Hepatocyte (in vitro differentiated cells): ENCODE measurements at places on chromosomes 4 and X.

DNA sequence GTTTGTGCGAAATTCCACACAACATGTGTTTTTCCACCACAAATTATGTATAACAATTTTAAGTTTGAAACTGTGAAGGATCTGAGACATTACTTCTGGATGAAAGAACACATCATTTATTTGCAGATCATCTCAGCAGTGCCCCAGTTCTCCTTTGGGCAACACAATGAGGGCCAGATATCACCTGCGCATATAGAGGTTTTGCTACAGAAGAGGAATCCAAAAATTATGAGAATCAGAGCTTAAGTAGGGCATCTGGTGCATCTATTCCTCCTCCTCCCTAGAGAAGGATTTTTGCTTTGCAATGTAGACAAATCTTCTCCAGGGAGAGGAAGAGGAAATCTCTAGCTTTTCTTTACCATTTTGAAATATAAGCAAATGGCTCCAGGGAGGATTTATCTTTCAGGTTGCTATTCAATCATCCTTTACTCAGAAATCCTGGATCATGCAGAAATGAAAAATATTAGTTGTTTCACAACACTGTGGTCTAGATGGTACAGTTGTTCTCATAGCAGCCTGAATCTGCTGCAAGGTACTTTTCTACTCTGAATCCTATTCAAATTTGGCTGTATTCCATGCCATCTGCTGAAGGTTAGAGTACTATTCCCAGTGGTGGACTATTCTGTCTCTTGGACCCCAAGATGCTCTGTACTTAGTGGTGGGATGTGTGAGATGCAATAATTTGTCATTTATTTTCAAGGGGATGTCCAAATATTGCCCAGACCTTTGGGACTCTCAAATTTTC, 132.1 kb downstream of the SNCA start:
- DNase-seq, result no peak

- DNase-seq, result no peak
These were observed 104.6 kb downstream of the TMEM144 start for GRCh38 chr4:158314756-158315487.

DNA sequence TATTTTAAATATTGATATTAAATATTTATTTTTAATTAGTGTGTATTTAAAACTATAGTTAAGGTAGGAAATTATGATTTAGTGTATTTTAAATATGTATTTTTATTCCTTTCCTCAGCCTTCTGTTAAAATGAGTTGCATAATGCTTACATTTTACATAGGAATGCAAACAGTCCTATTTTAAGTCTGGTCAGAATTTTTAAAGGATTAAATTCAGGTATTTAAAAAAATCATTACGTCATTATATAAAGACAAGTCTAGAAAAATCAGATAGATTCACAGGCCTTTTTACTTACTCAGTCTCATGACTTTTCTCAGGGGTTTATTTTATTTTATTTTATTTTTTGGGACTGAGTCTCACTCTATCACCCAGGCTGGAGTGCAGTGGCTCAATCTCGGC, 50.4 kb upstream of the RPA4 start:
- no peak for DNase-seq

GRCh38 chr4:71907782-71908181, 123.9 kb upstream of the GC start:
- DNase-seq, result peak; percentile 30

DNA sequence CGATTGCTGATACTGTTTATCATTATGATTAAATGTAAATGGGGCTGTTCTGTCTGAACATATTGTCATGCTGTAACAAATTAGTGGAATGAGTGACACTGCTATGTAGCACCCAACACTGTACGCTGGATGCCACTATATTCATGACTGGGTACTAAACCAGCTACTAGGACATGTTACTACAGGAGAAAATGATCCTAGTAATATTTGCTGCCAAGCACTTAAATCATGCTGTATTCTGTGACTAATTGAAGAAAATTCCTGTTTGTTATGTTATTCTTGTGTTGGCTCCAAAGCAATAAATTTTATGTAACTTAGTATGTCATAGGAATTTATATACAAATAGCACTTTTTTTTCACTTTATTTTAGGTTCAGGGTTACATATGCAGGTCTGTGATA, 804.2 kb downstream of the CENPC start:
- no peak for DNase-seq

- no peak for DNase-seq
These were observed 498.1 kb downstream of the NLGN4X start for GRCh38 chrX:5730556-5730955.

DNA sequence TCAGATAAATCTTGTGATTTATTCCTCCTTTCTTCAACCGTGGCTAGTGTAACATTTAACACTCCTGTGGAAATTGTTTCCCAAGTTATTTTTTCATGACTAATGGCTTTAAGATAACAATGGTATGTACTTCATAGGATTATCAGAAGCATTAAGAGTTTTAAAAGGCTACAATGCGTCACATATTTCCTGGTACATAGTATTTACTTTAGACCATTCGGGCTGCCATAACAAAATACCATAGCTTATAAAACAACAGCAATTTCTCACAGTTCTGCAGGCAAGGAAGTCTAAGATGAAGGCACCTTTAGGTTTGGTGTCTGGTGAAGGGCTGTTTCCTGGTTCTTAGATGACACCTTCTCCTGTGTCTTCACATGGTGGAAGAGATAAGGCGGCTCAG, 158.6 kb downstream of the PAPSS1 start:
- no peak for DNase-seq

DNA sequence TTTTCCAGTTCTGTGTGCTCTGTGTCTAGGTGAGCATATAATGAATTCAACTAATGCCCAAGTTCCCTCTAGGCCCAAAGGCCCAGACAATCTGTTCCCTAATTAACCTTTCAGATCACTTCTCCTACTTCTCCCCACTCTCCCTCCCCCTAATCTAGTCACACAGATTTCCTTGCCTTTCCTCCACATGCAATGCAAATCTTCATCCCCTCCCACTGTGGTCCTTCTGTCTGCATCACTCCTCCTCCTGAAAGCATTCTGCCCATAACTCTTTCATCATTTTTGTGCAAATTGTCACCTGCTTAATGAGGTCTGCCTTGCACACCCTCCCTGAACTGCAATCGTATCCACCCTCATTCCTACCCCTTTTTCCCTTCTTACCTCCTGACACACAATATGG, 346.6 kb downstream of the FBXO8 start:
- DNase-seq, result no peak

DNA sequence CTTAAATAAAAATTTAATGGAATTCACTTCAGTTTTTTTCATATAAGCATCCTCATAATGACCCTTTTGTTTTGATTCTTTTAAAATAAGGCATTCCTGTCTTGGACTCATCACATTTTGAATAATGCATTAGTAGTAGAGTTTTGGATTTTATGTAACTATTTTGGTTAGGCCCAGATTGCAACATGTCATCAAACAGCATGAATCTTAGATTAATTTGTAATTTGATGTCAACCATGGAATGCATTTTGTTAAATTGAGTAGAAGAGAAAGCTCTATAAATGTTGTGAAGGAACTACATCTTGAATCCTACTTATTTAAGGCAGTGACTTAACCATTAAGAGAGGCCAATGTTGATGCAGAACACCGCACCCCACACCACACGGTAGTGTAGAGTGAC, 3.1 kb downstream of the DIAPH2 start:
- no peak for DNase-seq

DNA sequence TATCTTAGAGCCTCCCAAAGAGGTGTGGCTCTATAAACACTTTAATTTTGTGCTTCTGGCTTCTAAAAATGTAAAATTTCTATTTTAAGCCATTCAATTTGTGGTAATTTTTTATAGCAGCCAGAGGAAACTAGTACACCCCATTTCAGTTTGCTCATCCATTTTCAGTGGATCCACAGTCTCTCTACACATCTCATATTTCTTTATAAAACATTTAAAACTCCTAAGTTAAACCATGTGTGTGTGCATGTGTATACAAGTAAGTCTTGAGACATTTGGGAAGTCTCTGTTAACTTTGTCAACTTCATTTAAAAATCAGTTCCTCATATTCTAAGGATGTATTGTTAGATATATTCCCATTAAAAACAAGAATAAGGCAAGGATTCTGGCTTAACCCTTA, 273.2 kb downstream of the IL15 start:
- DNase-seq, result no peak

DNA sequence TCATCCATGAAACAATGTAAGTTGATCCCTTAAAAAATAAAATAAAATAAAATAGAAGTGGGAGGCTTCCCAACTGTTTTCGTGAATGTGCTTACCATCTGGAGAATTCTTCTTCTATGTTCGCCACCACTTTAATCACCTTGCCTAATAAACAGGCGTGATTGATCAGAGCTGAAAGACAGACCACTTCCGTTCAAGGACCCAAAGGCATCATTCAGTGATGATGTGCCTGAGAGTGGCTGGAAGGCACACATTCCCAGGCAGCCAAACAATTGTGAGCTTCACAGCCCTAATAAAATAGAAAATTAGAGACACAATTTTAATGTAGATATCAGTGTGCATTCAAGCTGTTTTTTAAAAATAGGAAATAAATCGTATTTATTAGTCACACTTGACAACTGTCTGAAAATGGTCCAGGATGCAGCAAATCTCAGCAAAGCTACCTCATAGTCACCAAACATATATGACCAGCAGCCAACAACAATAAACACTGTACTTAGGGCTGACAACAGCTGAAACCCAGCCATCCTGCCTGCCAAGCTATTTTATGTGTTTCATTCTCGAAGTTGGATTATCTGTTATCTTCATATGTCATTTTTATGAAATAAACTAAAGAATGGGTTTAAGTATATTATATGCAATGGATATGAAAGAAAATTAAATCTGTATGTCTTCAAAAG, 163.2 kb upstream of the FAM9B start:
- DNase-seq, result no peak

DNA sequence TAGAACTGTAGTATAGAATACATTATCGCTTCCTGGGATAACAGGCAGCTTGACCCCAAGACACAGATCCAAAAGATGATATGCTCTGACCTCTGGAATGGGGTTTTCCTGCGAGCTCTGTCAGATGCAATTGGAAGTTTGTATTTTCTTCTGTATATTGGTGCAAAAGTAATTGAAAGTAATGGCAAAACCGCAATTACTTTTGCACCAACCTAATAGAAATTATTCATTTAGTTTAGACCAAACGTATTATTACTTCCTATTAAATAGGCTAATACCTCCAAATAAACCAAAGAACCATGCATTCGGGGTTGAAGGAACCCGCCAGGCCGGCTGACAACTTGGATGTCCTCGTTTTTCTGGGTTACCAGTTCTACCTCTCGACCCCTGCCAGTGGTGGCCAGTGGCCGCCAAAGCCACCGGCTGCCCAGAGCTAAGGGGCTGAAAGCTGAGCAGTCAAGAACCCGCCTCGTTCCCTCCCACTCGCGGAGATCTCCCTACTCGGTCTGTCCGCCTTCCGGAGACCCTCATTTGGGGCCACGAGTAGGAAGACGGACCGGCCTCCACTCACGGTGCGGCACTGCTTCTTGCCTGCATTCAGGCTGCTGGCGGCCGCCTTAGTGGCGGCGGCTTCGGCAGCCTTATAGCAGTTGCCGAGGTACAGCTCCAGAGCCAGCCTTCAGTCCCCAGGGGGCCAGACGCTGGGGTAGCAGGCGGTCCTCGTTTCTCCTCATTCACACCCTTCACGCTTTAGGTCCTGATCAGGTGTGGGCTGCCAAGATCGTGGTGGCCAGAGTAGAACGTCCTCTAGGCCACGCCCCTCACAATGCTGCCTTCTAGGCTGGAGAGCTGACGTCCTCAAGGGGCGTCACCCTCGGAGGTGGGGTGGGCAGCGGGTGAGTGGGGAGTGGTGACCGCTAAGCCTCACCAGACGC, 121.9 kb downstream of the RBMX2 start:
- DNase-seq, result no peak

DNA sequence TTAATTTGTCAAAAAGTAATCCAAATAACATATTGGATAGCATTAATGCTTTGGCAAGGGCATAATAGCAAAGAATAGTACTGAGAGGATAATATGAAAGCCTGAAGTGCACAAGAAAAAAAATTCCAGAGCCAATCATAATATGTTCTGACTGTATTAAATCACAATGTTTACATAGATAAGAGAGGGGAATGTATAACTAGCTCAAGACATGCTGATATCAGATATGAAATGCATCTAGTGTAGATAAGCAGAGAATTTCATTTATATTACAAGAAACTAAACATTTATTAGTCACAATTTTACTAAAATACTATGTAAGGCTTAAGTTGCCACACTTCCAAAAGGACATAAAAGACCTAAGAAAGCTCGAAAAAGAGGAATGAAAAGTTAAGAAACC, 193.3 kb downstream of the BANK1 start:
- no peak for DNase-seq

DNA sequence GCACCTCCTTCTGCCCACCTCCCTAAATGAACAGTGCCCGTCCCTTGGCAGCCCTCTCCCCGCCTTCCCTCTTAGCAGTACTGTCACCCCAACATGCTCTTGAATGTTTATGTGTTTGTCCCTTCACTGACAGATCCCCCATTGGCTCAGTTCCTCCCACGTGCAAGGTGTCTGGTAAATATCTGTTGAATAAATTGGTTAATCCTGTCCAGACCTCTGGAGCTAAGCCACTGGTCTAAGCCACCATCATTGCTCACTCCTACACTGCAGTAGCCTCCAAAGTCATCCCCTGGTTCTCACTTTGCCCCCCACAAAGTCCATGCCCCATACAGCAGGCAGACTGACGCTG, 26.1 kb upstream of the MAN2B2 start:
- no peak for DNase-seq

GRCh38 chr4:3174371-3175338, 74.3 kb upstream of the MSANTD1 start:
- DNase-seq, result no peak

GRCh38 chr4:180630012-180630665, 1613.1 kb upstream of the TENM3 start:
- no peak for DNase-seq

- no peak for DNase-seq
These were observed 95.2 kb upstream of the ANK2 start for GRCh38 chr4:112954286-112954685.

DNA sequence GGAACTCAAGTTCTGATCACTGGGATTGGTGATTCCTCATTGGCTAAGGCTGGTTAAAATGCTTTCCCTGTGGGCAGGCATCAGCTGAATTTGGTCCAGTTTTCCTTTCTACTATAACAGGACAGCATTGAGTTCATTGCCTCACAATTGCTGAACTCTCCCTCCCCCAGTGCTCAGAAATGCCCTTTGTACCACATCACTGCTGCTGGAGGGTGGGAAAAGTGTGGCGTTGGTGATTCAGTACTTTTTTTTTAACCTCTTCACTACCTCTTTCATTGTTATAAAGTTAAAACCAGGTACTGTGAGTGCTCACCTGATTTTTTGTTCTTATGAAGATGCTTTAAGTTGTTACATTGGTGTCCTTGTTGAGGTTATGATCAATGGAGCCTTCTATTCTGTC, 69.3 kb upstream of the IL2 start:
- peak; percentile 44 for DNase-seq

DNA sequence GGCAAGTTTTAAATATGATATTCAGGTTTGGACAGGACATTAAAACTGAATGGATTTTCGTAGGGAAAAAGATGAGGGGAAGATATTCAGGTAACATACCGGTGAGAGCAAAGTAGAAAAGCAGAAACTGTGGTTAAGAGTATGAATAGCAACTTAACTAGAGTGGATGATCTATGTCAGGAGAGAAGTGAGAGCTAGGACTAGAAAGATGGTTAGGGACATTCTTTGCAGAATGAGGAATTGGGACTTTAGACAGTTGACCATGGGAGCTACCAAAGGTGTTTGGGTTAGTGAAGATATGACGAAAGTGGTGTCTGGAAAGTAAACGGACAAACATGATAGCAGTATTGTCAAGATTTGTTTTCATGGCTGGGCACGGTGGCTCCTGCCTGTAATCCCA, 45.2 kb downstream of the ANXA5 start:
- DNase-seq, result no peak

GRCh38 chrX:15881381-15881897, 26.8 kb upstream of the AP1S2 start:
- DNase-seq, result peak; percentile 44
